ENCODE measurements at places on chromosomes 6 and 20.

DNA sequence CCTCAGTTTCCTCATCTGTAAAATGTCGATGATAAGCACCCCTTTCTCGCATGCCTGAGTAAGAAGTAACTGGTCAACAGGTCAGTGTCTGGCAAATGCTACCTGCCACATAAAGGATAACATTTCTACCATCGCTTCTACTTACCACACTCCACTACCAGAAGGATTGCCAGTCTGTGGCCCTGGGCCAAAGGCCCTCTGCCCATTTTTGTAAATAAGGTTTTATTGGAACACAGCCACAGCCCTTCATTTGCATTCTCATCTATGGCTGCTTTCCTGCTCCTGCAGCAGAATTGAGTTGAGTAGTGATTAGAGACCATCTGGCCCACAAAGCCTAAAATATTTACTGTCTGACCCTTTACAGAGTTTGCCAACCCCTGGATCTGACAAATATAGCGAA lies 121.8 kb downstream of the TOX2 start:
- H3K27ac ChIP-seq, result no peak overlapping the region
- no peak overlapping the region for H3K4me3 ChIP-seq
- peaks cover 36% of the 10 kb centered on the region for H3K4me1 ChIP-seq
- peaks cover 66% of the 10 kb centered on the region for H3K27me3 ChIP-seq
- peaks cover 18% of the 10 kb centered on the region for H3K36me3 ChIP-seq

DNA sequence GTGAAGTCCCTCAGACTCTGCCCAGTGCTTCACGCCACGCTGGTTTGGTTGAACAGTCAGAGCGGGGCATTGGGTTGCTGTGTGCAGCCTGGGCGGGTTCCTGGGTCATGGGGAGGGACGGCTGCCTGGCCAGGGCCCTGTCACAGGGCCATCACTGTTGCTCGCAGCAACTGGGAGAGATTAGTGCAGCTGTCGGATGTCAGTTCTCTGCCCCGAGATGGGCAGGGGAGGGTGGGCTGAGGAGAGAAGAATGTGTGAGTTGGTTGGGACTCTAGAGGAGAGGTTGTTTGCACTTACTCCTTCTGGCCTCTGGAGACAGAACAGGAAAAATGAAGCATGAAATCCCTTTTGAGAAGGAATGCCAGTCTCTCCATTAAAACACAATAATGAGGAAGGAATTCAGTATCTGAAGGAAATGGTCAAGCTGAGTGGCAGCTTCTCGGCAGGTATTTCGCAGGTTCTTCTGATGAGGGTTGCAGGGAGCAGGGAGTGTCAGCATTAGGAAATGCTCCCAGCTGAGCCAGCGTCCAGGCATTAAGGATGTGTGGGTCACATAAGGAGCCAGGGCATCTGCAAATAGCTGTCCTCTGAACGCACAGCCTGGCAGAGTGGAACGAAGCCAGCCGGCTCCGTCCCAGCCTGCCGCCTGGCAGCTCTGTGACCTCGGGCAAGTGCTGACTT lies 95.9 kb downstream of the SSR1 start:
- no peaks in the 10 kb centered on the region for H3K27me3 ChIP-seq
- H3K27ac ChIP-seq, result no peak overlapping the region
- H3K4me1 ChIP-seq, result no peaks in the 10 kb centered on the region
- peaks cover 38% of the 10 kb centered on the region for H3K36me3 ChIP-seq
- DNase-seq, result no peak

GRCh38 chr6:111482959-111483735 lies at the start of gene REV3L:
TSS of gene REV3L (minus strand) at chr6:111483218. CDS start at chr6:111482888, 330 bp downstream.
- H3K27ac ChIP-seq, result peak within 1 kb of the TSS; percentile 97
- H3K27me3 ChIP-seq, result no peaks in the 10 kb centered on the region
- H3K36me3 ChIP-seq, result peaks cover 17% of the 10 kb centered on the region
- H3K4me3 ChIP-seq, result peak within 1 kb of the TSS; percentile 95
- peaks cover 49% of the 10 kb centered on the region for H3K4me1 ChIP-seq

DNA sequence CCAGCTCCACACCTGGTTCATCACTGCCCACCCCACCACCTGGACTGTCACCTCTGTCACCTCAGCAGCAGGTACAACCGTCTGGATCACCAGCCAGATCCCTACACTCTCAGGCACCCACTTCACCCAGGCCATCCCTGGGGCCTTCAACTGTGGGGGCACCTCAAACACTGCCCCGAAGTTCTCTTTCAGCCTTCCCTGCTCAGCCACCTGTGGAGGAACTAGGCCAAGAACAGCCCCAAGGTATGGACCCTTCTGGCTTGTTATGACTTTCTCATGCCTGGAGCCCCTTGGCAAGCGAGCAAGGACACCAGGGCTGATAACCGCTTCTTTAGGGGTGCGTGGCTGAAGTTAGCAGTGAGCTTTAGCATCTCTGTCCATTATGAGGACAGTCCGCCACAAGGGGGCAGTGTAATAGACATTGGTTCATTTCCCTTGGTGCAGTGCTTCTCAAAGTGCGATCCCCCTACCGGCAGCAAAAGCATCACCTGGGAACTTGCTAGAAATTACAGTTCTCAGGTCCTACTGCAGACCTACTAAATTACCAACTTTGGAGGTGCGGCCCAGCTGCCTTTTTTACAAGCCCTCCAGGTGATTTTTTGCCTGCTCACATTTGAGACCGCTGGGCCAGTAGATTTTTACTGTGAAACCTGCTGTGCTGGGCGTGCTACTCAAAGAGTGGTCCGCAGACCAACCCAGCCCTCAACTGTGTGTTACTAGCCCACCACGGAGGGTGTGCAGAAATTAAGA lies 32.5 kb downstream of the PNPLA1 start:
- H3K27ac ChIP-seq, result no peak overlapping the region
- H3K4me1 ChIP-seq, result peaks cover 8% of the 10 kb centered on the region
- peak; percentile 83 for DNase-seq
- H3K27me3 ChIP-seq, result peaks cover 17% of the 10 kb centered on the region
- no peaks in the 10 kb centered on the region for H3K36me3 ChIP-seq
- H3K4me3 ChIP-seq, result no peak overlapping the region
